ENCODE measurements at places on chromosomes 11 and 22.

DNA sequence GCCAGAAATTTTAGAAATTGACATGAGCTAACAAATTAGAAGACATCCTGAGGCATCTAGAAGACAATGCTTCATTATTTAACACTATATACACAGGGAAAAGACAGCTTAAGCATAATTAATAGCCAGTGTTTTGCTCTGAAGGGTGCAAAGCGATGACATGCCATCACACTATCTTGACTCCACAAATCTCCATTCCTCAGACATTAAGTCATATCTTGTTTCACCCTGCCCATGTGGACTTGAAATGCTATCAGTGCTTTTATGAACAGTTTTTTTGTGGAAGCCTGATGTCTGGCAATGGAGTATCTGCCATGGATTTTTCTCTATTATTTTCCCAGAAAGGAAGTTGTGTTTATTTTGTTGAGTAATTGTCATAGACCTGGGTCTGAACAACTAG, 2.3 kb downstream of the CARD18 start:
- no peak for DNase-seq

- no peak for DNase-seq
These were observed 69.2 kb downstream of the SCUBE1 start for GRCh38 chr22:43273902-43274484.

- DNase-seq: peak; percentile 78
These were observed 11.4 kb downstream of the IGSF9B start for GRCh38 chr11:133945087-133945974.

GRCh38 chr11:36155124-36155561, 134.1 kb downstream of the COMMD9 start:
- no peak for DNase-seq

GRCh38 chr11:18105086-18105801, 638 bp downstream of the SAAL1 start:
- no peak for DNase-seq

DNA sequence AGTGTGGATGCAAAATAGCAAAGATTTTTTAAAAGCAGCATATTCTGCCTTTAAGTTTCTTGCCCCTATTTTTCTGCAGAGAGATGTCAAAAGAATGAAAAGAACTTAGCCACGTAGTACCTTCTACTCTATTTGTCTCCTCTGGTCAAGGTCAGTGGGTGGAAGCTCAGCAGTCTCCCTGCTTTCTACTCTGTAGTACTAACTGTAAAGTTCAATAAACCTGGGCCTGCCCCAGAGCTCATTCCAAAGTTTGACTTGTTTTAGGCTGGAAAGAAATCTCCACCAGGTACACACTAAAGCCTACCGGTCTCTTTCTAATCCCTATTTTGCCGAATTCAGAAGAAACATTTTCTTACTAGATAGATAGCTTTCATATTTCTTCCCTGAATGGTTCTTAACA, 247.9 kb upstream of the ARHGAP20 start:
- no peak for DNase-seq

DNA sequence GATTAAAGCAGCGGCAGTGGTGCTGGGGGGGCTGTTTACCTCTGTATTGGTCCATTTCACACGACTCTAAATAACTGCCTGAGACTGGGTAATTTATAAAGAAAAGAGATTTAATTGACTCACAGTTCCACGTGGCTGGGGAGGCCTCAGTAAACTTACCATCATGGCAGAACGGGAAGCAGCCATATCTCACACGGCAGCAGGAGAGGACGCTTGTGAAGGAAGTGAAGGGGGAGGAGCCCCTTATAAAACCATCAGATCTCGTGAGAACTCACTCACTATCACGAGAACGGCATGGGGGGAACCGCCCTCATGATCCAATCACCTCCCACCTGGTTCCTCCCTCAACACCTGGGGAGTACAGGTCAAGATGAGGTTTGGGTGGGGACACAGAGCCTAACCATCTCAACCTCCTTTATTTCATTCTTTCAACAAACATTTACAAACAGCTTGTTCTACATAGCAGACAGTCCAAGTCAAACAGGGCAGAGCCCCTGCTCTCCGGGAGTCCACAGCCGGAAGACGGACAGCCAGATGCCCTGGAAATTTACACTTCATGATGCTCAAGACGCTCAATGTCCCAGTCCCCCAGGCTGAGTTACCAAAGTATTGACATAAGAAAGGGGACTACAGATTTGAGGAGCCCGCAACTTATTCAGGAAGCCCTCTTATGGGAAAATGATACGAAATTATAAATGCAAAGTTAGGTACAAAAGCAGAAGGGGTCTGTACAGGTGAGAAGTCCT, 26.3 kb upstream of the HMGXB4 start:
- no peak for DNase-seq

- DNase-seq: no peak
These were observed 8.9 kb downstream of the TMPRSS6 start for GRCh38 chr22:37100589-37101127.

GRCh38 chr11:21475276-21475675, 717.6 kb upstream of the ANO5 start:
- no peak for DNase-seq

- DNase-seq: no peak
These were observed 25.2 kb downstream of the MORC2 start for GRCh38 chr22:30943368-30943767.

DNA sequence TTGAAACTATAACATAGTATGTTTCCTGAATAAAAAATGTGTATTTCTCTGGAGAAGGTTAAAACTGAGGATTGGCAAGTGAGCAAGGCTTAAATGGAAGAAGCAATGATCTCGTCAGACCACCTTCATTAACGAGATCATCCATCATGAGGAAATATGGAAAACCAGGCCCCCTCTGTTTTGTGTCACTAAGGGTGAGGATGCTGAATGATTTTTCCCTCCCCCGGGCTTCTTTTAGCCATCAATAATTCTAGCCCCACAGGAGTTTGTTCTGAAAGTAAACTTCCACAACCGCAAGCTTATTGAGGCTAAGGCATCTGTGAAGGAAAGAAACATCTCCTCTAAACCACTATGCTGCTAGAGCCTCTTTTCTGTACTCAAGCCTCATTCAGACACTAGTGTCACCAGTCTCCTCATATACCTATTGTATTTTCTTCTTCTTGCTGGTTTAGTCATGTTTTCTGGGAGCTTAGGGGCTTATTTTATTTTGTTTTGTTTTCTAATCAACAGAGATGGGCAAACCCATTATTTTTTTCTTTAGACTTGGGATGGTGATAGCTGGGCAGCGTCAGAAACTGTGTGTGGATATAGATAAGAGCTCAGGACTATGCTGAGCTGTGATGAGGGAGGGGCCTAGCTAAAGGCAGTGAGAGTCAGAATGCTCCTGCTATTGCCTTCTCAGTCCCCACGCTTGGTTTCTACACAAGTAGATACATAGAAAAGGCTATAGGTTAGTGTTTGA, 5.8 kb upstream of the HBE1 start:
- no peak for DNase-seq

DNA sequence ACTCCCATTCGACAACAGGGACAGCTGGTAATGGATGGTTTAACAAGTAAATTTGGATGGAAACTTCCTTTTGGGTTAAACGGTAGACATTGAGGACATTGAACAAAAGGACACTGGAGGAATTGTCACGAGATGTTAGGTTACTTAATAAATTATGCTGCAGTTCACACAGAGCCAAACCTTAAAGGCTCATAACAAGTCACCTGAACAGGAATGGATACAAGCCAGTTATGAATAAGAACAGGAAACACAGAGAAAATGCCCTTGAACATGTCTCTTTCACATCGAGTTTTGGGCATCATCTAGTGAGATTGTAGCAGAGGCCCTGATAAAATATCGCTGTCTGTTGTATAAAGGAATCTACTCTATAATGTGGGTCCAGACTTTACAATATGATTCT, 65.6 kb downstream of the CD44 start:
- DNase-seq: no peak

GRCh38 chr22:30169002-30169401, 77.6 kb downstream of the LIF start:
- no peak for DNase-seq

All from activated naive CD8-positive, alpha-beta T cell treated with anti-CD3 and anti-CD28 coated beads, Interleukin-2, amount 50 U/mL, for 16 hours (primary cell).